Gastrocnemius medialis (tissue), 4 donors: ENCODE measurements at places on chromosomes 1 and 21. TPM values are rescaled to one million over a fixed set of nuclear protein-coding genes. Genes with fewer than 3 reads are reported as not detected.
A peak's percentile ranks its signal among the peaks of the same experiment; 100 is the strongest.

- H3K4me3 ChIP-seq = no peak overlapping the region
- H3K27ac ChIP-seq = no peak overlapping the region
- no peaks in the 10 kb centered on the region for H3K27me3 ChIP-seq
- H3K4me1 ChIP-seq = no peaks in the 10 kb centered on the region
- no peaks in the 10 kb centered on the region for H3K36me3 ChIP-seq
These were observed 178.5 kb upstream of the DEPDC1 start for GRCh38 chr1:68675336-68675735.

The WNT3A gene
- not detected for total RNA-seq

DNA sequence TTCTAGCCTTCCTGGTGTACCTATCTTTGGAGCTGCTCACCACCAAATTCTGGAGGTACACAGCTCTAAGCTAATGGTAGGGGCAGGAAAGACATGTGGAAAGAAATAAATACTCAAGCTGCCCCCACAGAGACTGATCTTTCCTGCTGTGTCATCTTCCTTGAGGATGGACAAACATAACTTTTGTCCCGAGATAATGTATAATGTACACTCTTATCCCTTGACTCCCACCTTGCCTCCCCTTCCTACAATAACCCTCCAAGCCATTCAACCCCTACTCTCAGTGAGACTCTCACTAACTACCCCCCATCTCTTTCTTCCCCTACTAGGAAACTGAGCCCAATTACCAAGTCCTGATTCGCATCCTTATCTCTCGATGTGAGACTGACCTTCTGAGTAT is 12.2 kb downstream of the ANXA9 start:
- no peaks in the 10 kb centered on the region for H3K36me3 ChIP-seq
- no peak overlapping the region for H3K4me3 ChIP-seq
- no peak overlapping the region for H3K27ac ChIP-seq

GRCh38 chr21:28856588-28857250 is 136.0 kb downstream of the LTN1 start:
- H3K4me1 ChIP-seq = no peaks in the 10 kb centered on the region
- H3K27me3 ChIP-seq = no peaks in the 10 kb centered on the region
- no peak for DNase-seq
- H3K36me3 ChIP-seq = no peaks in the 10 kb centered on the region
- H3K27ac ChIP-seq = no peak overlapping the region
- no peak overlapping the region for H3K4me3 ChIP-seq

GRCh38 chr21:27812279-27812678 is 845.4 kb upstream of the ADAMTS5 start:
- H3K36me3 ChIP-seq = no peaks in the 10 kb centered on the region
- H3K27ac ChIP-seq = no peak overlapping the region
- H3K4me3 ChIP-seq = no peak overlapping the region
- DNase-seq = no peak
- no peaks in the 10 kb centered on the region for H3K4me1 ChIP-seq
- H3K27me3 ChIP-seq = no peaks in the 10 kb centered on the region

- H3K36me3 ChIP-seq = no peaks in the 10 kb centered on the region
- no peaks in the 10 kb centered on the region for H3K27me3 ChIP-seq
- H3K4me3 ChIP-seq = no peak overlapping the region
- H3K27ac ChIP-seq = no peak overlapping the region
- DNase-seq = no peak
These were observed 47.3 kb downstream of the GPR161 start for GRCh38 chr1:168089326-168089978.

- H3K27ac ChIP-seq = no peak overlapping the region
- H3K36me3 ChIP-seq = no peaks in the 10 kb centered on the region
- no peaks in the 10 kb centered on the region for H3K27me3 ChIP-seq
- DNase-seq = no peak
These were observed 26.8 kb downstream of the CCN1 start for GRCh38 chr1:85607126-85607920.

The BTBD19 gene
- total RNA-seq = 1.4 TPM

DNA sequence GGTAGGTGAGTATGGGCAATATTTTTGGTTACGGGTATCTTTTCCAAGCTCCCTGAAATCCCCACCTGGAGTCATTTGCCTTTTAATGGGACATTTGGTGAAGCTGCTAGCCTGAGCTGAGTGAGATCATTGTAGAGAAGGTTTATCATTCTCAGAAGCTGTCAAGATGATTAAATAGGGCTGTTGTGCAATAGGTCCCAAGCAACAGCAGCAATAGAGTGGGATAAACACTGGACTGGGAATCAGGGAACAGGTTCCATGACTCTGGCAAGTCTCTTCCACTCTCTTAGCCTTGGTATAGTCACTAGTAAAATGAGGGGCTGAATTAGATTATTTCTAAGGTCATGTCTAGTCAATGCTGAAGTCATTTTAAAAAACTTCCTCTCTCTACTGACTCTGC is 30.3 kb upstream of the FAM78B start:
- peaks cover 10% of the 10 kb centered on the region for H3K4me1 ChIP-seq
- DNase-seq = no peak
- no peaks in the 10 kb centered on the region for H3K36me3 ChIP-seq

DNA sequence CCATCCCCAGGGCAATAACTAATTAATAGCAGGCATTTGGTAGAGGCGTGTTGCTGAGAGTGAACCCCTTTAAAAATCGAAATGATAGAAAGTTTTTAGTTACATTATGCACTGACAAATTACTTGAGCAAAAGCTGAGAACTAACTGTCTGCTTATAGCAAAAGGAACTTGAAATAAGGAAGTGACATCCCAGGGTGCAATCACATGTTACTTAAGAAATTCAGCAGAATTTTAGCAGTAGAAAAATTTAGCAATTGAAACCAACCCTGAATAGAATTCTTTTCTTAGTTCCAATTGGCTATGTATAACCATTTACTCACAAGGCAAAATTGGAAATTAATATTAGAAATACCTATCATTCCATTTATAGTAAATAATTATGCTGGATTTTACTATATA is 139.5 kb upstream of the SAMSN1 start:
- H3K27ac ChIP-seq = no peak overlapping the region
- no peaks in the 10 kb centered on the region for H3K36me3 ChIP-seq
- no peaks in the 10 kb centered on the region for H3K27me3 ChIP-seq
- H3K4me1 ChIP-seq = no peaks in the 10 kb centered on the region
- no peak for DNase-seq

The APH1A gene
- total RNA-seq = 57.6 TPM

The USP33 gene
- 35.2 TPM for total RNA-seq

The PADI1 gene
- not detected for total RNA-seq

DNA sequence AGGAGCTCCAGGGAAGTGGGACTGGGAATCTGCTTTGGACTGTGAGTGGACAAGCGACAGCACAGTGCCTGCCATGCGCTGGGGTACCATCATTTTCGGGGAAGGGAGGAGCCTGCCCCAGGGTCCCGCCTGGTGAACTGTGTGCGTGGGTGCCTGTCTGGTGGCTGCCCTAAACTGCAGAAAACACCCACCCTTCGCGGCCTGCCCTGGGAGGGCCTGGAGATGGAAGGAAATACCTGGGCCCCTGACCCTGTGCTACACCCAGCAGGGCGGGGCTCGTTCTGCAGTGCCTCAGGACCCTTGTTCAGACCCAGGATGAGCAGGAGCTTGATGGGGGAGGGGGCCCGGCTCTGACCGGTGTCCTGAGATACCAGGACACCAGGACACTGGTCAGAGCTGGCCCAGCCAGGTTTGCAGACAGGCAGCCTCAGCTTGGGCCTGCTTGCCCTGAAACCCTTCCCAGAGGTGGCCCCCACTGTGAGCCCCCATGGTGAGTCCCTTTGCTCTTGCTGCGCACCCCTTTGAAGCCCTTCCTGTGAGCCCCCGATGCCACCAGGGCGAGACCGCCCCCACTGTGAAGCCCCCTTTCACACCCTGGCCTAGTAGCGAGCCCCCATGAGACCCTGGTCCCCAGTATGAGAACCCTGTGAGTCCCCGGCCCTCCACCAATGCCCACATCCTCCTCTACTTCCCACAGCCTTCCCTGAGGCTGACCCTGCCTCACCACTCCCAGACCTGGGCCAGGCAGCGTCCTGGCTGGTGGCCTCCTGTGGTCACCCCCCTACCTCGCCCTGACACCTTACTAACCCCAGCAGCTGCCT is 2.6 kb downstream of the GJC2 start:
- H3K27ac ChIP-seq = no peak overlapping the region
- DNase-seq = no peak
- no peaks in the 10 kb centered on the region for H3K4me1 ChIP-seq
- peaks cover 17% of the 10 kb centered on the region for H3K36me3 ChIP-seq

The SELP gene
- 2.5 TPM for total RNA-seq

The PDPN gene
- total RNA-seq = 32.6 TPM

The SPSB1 gene
- total RNA-seq = 53.2 TPM

The RUSC1 gene
- total RNA-seq = 7.4 TPM

The RIMKLA gene
- total RNA-seq = 0.78 TPM

DNA sequence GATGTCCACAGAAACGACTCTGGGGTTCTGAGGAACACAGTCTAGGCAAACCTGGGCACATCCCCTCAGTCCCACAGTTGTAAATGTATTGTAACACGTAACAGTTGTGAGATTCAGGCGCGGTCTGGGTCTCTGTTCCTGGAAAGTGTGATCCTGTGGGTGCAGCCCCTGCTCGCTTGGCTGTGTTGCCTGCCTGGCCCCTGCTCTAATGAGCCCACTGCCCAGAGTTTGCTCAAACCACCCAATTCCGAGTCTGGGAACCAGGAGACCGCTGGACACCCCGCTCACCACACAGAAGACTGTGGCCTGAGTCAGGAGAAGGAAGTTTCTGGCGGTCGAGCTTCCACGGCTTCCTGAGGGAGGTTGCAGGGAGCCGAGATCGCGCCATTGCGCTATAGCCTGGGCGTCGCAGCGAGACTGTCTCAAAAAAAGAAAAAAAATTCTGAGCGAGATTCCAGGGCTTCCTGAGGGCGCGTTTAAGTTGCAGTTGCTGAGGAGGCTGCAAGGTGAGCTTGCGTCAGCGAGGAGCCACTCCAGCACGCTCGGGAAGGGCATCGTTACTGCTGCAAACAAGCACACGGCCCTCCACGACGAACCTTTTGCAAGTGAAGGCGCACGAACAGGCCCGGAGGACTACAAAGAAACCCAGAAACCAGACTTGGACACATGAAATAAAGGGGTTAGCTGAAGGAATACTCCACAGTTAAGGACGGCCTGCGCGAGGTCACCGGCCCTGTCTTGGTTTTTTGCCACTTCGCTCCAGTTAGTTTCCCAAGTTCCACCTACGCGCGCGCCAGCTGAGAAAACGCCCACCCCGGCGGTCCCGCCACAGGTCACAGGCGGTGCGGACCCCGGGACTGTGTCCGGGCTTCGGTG is 1.1 kb downstream of the C21orf58 start:
- H3K4me3 ChIP-seq = peak overlapping the region; percentile 88
- H3K27ac ChIP-seq = peak overlapping the region; percentile 100
- no peak for DNase-seq
- H3K4me1 ChIP-seq = peaks cover 18% of the 10 kb centered on the region

DNA sequence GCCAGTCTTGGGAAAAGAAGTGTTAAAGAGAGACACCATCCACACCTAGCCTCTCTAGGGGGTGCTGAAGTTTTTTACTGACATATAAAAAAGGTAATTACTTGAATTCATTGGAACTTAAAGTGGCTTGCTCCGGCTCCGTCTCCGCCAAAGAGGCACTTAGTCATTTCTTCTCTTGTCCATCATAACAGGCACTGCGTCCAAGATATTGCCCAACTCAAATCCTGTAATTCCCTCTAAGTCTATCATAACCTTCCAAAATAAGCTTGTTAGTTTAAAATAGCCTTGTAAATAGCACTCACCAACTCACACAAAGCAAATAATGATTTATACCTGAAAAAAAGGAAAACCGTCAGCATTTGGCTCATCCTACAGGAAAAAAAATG is 160.5 kb downstream of the ZBTB18 start:
- no peak overlapping the region for H3K4me3 ChIP-seq
- H3K4me1 ChIP-seq = peaks cover 29% of the 10 kb centered on the region
- peak; percentile 49 for DNase-seq

- DNase-seq = peak; percentile 59
- no peak overlapping the region for H3K4me3 ChIP-seq
- no peaks in the 10 kb centered on the region for H3K27me3 ChIP-seq
- no peaks in the 10 kb centered on the region for H3K36me3 ChIP-seq
These were observed 505.2 kb downstream of the PLPP3 start for GRCh38 chr1:56074007-56074651.

GRCh38 chr1:42417166-42417565 is 36.6 kb downstream of the RIMKLA start:
- H3K36me3 ChIP-seq = no peaks in the 10 kb centered on the region
- H3K4me3 ChIP-seq = no peak overlapping the region
- no peaks in the 10 kb centered on the region for H3K27me3 ChIP-seq

DNA sequence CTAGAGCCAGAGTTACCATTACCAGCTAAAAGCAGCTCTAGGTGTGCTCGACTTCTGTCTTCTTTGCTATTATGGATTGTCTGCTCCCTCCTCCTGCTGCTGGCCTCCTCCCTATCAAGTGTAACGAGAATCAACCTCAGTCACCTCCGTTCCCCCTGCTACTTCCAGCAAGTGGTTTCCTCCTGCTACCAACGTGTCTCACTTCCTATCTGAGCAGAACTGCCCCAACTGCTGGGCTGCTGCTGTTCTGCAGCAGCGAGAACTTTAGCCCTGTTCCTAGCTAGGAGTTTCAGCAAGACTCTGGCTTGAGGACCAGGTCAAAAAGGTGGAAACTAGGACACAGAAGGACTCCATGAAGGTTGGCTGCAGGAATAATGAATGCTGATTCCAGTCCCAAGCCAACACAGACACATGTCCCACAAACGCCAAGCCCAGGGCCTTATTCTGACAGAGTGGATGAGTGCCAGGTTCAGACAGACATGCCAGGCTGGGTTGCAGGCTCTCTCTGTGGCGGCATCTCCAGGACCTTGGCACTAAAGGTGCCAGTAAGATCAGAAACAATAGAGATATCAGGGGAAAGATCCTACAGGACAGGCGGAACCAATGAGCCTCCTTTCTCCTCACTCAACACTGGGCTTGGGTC is 46.9 kb downstream of the CD34 start:
- H3K27me3 ChIP-seq = no peaks in the 10 kb centered on the region
- DNase-seq = no peak
- peaks cover 54% of the 10 kb centered on the region for H3K4me1 ChIP-seq
- H3K36me3 ChIP-seq = no peaks in the 10 kb centered on the region
- peak overlapping the region; percentile 89 for H3K27ac ChIP-seq

DNA sequence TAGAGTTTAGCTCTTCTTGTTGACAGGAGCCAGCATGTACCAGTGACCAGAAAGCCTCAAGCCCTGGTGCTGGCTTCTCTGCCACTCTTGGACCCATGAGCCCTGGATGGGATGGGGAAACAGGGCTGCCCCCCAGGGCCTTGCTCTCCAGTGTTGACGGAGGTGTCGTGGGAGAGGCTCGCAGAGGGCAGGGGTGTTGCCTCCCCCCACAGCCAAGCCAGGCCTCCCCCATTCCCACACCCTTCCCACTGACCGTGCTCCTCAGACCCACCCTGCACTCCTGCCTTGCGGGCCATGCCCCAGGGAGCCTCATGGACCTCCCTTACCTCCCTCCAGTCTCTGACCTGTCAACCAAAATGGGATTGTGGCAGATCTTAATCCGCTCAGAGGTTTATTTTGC is 123.8 kb upstream of the COL6A1 start:
- no peaks in the 10 kb centered on the region for H3K36me3 ChIP-seq
- H3K4me1 ChIP-seq = no peaks in the 10 kb centered on the region
- H3K27ac ChIP-seq = no peak overlapping the region
- H3K4me3 ChIP-seq = no peak overlapping the region
- H3K27me3 ChIP-seq = peaks cover 7% of the 10 kb centered on the region
- no peak for DNase-seq
